ENCODE measurements at places on chromosomes 13 and 19.

- no peak for DNase-seq
These were observed 484.5 kb downstream of the LIG4 start for GRCh38 chr13:107730813-107731212.

GRCh38 chr19:10898633-10899032 is 27.3 kb downstream of the CARM1 start:
- DNase-seq = no peak

- DNase-seq = no peak
These were observed 662.0 kb upstream of the KLF12 start for GRCh38 chr13:74796157-74796556.

DNA sequence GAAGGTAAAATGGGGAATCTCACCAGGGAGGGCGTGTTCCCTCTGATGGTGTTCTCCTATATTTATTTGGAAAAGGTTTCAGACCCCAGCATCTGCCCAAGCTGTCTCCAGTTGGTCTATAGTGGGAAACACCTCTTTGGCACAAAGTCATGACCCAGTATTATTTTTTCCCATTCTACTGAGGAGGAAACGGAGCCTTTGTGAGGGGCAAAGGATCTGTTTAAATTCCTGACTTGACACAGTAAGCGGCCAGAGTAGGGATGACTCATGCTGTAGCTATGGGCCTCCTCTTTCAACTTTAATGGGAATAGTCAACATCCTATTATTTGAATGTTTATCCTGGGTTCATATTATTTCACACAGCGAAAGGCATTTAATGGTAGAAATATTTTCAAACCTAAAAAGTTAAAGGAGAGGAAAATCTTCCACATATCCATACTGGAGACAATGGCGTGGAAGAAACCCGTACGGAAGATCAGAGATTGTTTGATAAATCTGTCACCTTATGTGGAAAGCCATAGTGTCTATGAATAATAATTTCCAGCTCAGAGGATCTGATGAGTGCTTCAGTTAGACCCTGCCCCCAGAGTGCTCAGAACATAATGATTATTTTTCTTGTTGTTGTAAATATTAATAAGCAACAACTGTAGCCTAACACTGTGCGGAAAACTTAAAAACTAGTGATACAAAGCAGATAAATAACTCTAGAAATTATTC is 126.0 kb downstream of the FOXO1 start:
- DNase-seq = peak; percentile 46

DNA sequence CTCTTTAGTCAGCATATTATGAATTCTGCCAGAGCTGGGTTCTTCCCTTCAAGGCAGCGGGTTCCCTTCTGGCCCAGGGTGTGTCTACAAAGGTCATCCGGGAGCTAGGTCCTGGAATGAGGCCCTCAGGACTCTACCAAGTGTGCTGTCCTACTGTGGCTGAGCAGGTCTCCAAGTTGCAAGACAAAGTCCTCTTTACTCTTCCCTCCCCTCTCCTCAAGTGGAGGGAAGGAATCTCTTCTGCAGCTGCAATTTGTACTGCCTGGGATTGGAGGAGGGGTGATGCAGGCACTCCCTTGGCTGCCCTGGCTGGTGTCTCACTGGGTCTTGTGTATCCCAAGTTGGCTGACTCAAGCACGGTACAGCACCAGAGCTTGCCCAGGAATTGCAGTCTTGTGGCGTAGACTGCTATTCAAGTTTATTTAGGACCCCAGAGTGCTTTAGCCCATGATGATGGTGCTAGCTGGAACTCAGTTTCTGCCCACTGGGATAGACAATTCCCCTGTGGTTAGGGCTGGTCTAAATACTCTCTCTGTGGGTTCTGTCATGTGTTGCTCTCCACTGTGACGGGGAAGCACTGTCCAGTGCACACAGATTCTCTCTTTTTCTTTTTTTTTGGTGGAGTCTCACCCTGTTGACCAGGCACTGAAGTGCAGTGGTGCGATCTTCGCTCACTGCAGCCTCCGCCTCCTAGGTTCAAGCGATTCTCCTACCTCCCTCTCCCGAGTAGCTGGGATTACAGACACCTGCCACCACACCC is 28.5 kb downstream of the RFC3 start:
- no peak for DNase-seq

DNA sequence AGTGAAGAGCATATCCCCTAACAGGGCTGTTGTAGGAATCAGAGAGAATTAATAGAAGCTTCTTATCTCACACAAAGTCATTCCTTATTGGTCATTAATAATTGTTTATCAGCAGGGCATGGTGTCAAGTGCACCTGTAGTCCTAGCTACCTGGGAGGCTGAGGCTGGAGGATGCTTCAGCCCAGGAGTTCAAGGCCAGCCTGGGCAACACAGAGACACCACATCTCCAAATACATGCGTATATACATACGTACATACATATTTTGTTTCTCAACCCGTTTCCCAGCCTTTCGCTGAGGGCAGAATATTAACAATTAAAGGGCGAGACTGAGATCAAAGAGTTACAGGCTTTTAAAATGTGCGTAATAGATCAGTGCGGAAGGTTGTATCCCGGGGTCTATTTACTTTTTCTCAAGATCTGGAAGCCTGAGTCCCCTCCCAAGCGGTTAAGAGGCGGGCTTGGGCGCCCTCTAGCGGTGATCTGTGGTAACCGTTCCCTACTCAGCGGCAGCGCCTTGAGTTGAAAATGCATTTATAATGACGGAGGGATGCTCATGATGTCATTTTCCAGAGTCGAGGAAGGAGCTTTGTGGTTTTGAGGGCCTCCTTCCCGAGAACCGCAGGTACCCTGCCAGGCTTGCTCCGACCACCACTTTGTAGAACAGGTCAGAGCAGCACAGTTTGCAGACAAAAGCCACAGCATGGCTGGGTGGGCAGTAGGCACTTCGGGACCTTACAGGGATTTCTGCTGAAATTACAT is 169.6 kb upstream of the GPR12 start:
- DNase-seq = peak; percentile 13

- DNase-seq = no peak
These were observed 51.1 kb downstream of the RASL11A start for GRCh38 chr13:27321468-27322431.

DNA sequence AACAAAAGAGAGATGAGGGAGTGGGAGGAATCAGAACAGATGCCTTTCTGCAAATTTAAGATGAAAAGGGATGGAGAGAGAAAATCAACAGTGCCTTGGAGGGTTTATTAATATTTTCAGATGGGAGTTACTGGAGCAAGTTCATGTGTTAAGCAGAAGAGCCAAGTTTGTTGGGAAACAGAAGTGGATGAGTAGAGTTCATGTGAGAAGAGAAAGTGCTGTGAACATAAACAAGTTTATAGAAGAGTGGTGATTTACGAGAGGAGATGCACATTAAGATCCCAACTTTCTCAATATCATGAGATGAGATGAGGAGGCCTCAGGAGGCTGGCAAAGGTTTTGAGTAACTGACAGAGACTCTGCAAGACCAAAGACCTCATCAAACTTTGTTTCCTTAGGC is 274.1 kb upstream of the HTR2A start:
- no peak for DNase-seq

DNA sequence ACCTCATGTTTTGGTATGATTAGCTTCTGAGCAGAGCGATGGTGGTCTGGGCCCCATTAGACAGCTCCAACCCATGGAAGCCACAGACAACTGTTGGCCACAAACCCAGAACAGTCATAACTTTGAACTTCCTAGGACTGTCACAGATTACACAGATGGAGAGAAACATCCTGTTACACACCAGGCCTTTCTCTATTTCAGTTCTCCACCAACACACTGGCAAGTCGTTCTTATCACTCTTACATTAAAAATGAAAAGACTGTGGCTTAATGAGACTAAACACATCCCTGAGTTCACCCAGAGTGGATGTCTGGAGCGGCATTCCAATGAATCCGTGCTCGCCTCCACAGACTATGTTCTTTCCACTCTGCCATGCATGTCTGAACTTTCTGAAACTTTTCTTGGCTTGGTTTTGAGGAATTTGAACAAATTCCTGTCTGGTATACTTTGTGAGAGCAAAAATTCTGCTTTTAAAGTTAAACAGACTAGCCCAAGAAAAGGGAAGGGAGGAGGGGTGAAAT is 109.1 kb downstream of the NALCN start:
- no peak for DNase-seq

DNA sequence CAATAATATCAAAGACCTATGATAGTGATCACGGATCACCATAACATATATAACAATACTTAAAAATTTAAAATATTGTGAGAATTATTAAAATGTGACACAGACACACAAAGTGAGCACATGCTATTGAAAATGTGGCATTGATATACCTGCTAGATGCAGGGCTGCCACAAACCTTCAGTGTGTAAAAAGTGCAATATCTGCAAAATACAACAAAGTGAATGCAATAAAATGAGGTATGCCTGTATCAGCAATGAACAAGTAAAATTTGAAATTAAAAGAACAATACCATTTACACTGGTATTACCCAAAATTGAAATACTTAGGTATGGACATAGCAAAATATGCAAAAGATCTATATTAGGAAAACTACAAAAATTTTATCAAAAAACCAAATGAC is 1217.8 kb upstream of the PCDH20 start:
- DNase-seq = no peak

DNA sequence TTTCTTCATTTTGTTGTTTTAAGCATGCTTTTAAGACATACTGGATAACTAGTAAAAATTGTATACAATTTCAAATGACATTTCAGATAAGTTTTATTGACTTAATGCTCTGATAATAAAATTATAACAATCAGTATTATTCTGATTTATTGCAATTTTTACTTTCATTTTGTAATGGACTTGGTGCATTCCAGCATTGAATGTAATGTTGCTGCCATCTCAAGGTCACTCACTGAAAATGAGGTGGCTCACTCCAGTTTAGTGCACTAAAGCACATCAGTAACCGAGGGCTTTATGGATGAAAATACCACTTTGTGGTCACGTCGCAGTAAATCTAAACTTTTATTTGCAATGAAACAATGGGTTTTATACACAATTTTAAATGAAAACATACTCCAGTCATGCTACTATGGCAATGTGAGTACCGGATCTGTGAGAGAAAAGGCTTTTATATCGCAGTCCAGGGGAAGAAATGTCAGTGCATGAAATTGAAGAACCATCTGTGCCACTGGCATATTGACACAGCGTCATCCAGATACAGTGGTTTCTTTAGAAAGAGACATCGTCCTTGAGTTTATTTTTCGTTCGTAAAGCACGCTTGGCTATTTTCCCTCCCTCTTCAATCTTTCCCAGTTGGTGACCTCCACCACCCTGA is 20.7 kb upstream of the ZNF507 start:
- no peak for DNase-seq

DNA sequence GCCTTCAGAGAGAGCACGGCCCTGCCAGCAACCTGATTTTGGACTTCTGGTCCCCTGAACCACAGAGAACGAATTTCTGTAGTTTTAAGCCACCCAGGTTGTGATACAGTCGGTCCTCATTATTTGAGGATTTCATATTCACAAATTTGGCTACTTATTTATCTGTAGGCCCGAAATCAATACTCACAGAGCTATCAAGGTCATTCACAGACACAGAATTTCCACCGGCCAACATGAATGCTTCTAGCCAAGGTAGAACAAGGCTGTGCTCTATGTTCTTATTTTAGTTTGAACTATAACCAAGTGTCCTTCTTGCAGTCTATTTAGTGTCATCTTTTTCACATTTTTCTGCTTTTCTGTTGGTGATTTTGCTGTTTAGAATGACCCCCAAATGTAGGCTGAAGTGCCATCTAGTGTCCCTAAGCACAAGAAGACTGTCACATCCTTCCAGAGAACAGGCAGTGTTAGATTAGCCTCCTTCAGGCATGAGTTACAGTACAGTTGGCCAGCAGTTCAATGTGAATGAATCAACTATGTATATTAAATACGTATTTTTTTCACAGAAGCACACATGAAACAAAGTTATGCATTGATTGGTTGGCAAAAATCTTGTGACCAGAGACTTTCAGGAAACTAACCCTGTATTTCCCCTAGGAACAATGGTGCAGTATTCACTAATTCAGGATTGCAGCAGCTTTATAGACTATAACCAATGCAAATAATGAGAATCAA is 63.5 kb downstream of the C13orf42 start:
- no peak for DNase-seq

GRCh38 chr19:5697890-5698634 is 8.0 kb downstream of the RPL36 start:
- no peak for DNase-seq

DNA sequence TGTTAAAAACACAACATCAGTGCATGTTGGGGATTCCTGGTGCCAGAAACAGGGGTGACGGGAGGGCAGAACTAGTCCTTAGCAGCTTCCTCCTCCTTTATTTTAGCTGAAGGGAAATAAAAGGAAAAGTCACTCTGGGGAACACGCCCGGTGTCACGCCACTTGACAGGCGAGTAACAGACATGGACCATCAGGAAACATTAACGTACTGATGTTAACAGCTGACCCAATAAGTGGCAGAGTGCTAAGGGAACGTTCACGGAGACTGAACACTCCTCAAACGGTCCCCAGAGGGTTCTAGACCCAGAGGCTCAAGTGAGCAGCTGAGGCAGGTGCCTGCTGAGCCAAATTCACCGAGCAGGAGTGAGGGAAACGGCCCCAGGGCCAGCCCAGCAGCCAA is 13.9 kb upstream of the EIF3G start:
- DNase-seq = no peak

- DNase-seq = no peak
These were observed 154.0 kb downstream of the NALCN start for GRCh38 chr13:101262306-101262705.

- DNase-seq = no peak
These were observed 11.6 kb upstream of the HTR2A start for GRCh38 chr13:46908501-46908900.

DNA sequence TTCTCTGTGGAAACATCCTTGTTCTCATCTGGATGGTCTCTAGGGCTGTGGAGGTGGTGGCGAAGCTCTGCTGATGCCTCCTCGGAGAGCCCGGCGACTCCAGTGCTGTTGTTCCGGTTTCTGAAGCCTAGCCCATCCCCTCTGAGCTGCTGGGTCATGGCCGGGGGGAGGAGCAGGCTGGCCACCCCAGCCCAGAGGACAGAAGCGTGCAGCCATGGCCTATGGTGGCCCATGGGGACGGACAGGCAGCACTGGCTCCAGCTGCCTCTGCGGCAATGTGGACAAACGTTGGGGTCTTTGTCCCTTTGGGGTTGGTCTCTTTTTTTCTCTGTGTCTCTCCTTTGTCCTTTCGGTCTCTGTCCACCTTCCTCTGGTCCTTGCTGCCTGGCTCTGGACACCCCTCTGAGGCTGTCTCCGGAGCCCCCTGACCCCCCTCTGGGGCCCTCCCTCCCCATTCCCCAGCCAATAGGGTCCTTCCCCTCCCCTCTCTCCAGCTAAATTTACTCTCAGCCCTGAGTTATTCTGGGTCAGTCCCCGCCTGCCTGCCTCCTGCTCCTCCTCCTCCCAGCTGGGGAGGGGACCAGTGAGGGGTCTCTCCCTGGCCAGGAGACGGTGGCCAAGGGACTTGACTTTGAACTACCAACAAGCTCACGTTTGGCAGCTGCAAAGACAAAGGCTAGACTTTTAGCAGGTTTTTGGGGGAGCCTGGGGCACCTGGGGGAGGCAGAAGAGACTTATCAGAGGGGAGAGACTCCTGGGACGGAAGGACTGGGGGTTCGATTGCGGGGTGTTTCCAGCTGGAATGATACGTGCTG is at the start of gene HRC:
HRC (minus strand) TSS at position 392 of the 815 bp plus-strand sequence; CDS start at position 233, 159 bp downstream.
- DNase-seq = no peak

GRCh38 chr19:31258211-31259052 is 90.8 kb downstream of the TSHZ3 start:
- DNase-seq = no peak

Data from HS-5 (cell line).